ENCODE measurements at places on chromosomes 4 and X. TPM values are rescaled to one million over a fixed set of nuclear protein-coding genes. Genes with fewer than 3 reads are reported as not detected.
A peak's percentile ranks its signal among the peaks of the same experiment; 100 is the strongest.

DNA sequence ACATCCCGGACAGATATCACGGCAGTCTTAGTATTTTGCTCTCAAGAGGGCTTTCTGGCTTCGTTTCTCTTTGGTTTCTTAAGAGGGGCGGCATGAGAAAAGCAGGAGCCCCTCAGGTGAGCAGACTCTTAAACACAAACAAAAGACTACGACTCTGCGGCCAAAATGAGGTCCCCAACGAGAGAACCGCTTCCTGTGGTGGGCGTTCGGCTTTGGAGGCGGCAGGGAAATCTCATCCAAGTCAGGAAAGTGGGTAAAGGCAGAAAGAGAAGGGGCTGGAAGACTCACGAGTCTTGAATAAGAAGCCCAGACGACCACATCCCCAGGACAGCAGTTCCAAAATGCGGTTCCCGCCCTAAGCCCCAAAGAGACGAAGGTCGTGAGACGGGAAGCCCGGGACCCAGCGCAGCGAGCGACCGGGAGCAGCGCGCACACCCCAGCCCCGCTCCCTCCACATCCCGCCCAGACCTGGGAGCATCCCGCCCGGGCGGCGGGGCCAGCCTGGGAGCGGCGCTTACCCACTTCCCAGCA, 409 bp downstream of the UGDH start:
- DNase-seq = no peak

Gene MAGEB1
- not detected for total RNA-seq

DNA sequence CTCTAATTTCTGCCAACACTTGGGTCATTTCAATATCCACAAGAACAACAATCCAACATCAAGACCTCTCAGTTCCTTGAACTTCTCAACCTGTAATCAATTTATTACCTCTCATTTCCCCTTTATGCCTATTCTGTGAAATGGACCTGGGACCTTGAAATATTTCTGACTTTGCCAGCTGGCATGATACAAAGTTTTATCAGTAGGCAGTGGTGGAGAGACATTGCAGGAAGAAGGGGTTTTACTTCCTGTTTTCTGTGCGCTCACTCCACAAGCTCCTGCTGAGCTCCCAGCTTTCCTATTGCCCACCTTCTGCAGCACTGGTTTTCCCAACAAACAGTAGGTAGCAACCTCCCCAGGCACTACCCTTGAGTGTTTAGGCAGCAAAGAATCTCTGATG, 3.5 kb upstream of the ARHGEF6 start:
- DNase-seq = no peak

DNA sequence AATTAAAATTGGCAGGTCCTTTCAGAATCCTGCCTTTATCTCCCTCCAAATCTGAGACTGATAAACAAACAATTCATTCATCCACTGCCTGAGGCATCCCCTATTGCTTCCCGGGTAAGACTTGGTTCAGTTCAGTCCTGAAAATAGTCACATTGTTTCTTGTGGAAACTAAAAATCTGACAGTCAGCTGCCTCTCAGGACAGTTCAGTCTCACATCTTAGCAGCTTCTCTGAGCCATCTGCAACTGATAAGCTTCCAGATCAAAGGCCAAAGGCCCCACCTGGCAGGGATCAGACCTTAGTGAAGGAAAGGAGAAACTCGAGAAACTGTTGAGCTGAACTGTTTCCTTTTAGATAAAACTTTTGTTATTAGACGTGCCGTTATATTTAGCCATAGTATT, 264.5 kb downstream of the IL15 start:
- DNase-seq = no peak

Gene ASB9
- total RNA-seq = 5.7 TPM

- peak; percentile 15 for DNase-seq
Observed at GRCh38 chr4:2321279-2322196, 59.6 kb upstream of the MXD4 start.

DNA sequence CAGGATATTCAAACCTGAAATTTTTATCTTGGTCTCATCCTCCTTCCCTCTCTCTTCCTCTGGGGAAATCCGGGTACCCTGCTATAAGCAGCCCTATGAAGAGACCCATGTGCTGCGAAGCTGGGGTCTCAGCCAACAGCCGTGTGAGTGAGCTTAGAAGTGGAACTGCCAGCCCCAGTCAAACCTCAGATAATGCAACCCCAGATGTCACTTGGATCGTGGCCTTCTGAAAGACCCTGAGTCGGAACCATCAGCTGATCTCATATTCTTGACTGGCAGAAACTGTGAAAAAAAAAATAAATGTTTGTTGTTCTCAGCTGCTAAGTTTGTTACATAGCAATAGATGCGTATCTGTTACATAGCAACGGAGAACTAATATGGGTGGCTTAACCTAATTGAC, 198.1 kb upstream of the NPY2R start:
- no peak for DNase-seq

Gene FRG2
- total RNA-seq = not detected

DNA sequence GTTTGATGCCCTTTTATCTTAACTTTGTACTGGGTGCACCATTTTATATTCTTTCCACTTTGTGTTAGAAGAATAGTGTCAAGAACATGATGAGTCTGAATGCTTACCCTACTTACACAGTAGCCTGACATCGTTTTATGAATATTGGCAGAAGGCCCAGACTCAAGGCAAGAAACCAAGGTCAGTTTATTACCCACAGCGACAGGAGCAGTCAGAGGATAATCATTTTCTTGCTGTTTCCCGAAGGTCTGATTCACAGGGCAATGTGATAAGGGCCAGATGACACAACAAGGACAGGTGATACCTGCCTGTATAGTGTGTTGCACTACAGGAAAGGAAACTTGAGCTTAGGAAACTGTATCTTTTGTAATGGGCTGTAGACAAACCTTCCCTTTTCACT, 417.4 kb downstream of the SPOCK3 start:
- DNase-seq = no peak

- no peak for DNase-seq
Observed at GRCh38 chrX:96027407-96027806, 657.2 kb upstream of the DIAPH2 start.

DNA sequence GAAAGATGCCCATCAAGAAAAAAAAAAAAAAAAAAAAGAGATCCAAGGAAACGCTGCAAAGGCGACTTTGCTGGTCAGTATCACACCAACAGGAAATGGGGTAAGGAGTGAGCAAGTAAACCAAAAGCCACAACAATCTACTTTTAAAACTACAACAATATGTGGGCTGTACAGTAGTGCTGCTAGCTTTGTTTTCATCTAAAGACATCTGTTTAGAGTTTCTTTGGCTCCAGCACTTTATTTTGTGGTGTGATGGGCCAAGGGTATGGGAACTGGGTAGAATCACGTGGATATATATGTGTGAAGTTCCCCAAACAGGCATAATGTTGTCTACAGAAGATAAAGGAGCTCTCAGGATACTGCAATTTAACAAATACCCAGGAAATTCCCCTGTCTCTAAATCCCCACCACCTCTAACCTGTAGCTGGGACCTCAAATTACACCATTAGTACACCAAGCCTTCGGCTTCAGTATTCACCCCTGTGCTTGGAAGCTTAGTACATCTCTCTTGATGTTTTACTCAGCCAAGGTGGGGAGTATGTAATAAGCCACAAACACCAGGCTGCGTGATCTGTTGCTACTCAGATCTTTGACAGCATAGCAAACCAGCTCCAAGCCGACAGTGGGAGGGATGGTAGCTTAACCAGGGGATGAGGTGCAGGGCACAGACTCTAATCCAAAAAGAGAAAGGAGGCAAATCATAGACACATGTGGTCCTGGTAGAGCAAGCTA, 207.9 kb downstream of the HS6ST2 start:
- DNase-seq = no peak

DNA sequence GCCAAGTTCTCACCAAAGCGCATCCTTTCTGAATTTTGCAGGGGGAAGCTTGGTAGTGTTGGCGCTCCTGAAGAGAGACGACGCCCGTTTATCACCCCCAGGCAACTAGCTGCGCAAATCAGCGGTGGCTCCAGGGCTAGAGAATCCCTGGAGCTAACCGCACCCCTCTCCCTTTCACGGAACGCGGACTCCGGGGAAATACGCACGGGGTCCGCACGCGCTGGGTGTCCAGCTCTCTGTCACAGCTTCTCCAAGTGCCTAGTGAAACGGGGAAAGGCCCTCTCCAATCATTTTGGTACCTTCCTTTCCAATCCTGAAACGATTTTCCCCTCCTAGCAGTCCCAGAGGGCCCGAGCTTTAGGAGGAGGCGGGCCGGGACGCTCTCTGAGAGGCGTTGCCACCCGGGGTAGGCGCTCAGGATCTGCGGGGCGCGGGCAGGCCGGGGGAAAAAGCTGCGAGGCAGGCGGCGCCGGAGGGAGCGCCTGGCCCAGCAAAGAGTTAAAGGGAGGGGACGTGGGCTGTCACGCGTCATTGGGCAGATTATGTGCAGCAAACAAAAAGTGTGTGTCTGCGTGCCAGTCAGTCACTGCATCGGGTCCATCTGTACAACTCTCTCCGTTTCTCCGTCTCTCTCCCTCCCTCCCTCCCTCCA, at the start of gene PRDM8:
TSS of gene PRDM8 (plus strand) at position 582 of the 652 bp plus-strand sequence. CDS start 2,578 bp downstream, outside the sequence.
- no peak for DNase-seq

Gene GUCY1B1
- total RNA-seq = 0.39 TPM

Gene F8A1
- 19.6 TPM for total RNA-seq

DNA sequence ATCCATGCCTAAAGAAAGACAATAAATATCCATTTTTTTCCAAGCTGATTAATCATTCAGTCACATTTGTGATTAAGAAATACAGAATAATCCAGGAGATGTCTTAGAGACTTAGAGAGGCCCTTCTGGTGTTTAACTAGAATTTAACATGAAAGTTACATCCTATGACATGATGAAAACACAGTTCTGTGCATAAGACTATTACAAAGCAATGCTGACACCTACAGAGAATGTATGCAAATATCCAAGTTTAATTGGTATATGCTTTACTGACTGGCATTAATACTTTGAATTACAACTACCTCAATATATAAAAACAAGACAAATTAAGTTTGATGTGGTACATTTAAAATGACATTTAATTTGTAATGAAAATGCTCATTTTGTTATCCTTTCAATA, 17.8 kb upstream of the TLL1 start:
- DNase-seq = no peak

DNA sequence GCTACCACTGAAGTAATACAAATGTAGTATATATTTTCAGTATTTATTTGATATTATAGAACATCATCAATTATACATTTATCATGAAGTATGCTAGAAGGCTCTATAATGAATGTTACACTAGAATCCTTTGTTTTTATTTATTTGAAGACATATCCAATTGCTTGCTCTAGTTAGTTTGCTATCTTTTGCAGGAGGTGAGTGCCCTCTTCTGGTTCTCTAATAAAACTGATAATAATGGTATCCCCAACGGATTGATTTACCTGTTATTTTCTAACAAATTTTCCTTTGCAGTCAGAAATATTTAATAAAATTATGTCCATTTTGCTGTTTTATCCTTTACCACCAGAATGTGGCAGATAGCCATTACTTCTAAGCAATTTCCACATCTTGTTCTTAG, 274.3 kb upstream of the TACR3 start:
- no peak for DNase-seq

Gene XKRX
- total RNA-seq = 1.2 TPM

Gene PPP4R3C
- 1.2 TPM for total RNA-seq

GRCh38 chr4:40630335-40631021, 814 bp upstream of the RBM47 start:
- DNase-seq = peak; percentile 65

DNA sequence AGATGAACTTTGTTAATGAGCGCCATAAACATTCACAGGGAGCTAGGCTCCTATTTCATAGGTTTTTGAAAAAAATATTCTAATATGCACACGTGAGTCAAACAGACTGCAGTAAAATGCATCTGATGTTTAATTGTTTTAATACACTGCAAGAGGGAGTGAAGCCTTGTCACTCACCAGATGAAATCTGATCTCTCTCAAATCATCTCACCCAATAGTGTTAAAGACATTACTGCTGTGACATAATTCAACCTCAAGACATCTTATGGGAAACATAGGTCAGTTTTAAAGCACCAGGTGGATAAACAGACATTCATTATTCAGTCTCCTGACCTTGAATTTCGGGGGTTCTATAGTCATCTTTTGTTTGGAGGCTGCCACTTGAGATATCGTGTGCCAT, 148.3 kb downstream of the MAML3 start:
- no peak for DNase-seq

GRCh38 chr4:95142932-95143331, 385.2 kb downstream of the BMPR1B start:
- DNase-seq = no peak

DNA sequence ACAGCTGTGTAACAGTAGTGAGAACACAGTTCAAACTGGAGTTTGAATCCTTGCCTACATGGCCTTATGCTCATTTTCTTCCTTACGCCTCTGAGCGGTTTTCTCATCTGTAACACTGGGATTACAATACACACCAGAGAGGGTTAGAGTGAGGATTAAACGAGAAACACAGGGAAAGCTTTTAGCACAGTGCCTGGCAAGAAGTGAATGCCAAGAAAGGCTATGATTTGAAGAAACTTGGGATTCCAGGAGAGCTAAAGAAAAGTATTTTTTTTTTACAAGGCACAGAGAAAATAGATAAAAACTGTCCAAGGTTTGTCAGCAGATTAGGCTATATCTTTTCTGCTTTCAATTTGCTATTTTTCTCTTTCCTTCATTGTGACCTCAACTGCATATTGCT, 246.4 kb downstream of the FBXW7 start:
- no peak for DNase-seq

DNA sequence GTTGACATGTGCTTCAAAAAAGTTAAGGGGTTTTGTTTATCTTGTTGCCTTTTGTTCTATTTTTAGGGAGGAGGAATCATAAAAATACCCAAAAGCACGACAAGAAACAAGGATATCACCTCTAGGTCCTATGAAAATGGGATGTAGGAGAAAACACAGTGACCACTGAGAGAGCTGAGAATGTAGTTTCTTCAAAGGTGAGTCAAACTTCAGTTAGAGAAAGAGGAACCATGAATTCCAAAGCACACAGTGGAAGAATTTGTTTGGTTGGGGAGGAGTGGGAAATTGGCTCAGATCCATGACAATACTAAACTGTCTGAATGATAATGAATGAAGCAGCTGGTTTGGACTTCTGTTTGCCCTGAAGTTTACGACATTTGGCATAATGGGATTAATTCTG, 19.1 kb upstream of the FRYL start:
- no peak for DNase-seq

Measured in PC-9 (cell line).